ENCODE measurements at places on chromosomes 16 and 17.

DNA sequence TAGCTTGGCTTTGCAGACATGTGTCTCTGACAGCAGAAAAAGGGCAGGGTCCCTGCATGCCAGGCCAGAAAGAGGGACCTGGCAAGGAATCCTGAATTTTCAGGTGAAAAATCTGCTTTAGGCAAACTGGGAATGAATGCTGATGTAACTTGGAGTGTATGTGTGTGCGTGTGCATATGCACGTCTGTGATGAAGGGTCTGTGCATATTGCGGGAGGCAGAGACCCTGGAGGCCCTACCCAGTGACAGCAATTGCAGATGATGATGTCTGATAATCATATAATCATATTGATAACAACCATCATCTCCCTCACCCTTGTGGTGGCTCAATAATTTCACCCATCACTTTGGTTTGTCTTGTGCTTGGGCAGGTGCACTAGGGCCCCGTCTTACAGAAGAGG lies 80.7 kb upstream of the SDK2 start:
- no peak for ATAC-seq

DNA sequence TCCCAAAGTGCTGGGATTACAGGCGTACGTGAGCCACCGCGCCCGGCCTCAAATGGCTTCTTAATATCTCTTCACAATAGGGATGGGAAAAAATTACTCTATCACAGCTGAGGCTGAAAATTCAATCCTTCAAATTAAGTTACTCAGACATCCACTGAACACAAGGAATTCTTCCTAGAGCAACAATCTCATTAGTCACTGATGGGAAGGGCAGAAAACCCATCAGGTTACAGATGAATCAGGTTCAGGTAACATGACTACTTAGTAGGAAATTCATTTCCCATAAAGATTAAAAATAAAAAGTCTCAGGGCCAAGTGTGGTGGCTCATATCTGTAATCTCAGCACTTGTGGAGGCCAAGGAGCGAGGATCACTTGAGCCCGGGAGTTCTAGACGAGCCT lies 42.5 kb upstream of the ABR start:
- ATAC-seq = no peak

- ATAC-seq = peak; percentile 74
Measured at GRCh38 chr16:8951447-8952280, 12.0 kb downstream of the USP7 start.

- no peak for ATAC-seq
Measured at GRCh38 chr16:87576171-87576570, 26.1 kb upstream of the JPH3 start.

- no peak for ATAC-seq
Measured at GRCh38 chr16:69924777-69925191, 26.4 kb upstream of the CLEC18A start.

DNA sequence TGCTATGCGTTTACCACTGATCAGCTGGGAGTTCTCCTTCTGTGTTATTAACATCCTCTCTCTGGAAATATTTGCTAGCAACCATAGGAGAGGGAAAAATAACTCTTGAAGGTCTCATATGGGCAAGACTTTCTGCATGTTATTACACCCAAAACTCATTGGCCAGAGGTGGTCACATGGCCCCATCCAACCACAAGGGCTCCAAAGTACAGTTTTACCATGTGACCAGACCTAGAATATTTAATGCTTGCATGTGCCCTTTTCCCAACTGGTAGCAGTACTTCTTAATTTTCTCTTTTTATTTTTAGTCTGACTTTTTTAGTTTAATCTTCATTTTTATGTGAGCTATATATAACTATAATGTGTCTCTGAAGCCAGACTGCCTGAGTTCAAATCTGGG lies 141.0 kb upstream of the NOG start:
- ATAC-seq = no peak

DNA sequence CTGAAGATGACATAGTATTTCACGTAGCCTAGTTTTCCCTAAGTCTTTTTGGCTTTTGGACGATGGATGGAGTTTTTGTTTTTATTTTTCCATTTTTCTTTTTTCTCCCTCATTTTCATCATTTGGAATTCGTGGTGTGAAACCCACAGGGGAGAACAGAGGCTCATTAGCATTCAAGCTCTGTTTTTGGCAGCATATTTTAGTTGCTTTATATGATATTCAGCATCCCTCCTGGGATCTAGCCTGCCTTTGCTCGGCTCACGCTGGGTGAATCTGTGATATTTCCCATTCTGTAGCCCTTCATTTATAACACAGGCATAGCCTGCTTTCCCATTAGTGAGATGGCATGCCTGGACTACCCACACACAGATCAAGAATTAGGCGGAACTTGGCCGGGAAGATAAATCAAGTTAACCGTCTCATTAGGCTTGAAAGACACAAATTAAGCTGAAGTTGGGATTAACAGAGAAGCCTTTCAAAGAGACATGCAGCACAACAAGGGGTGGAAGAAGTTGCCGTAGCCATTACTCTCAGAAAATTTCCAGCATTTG lies 20.1 kb upstream of the CLEC19A start:
- ATAC-seq = no peak

- ATAC-seq = no peak
Measured at GRCh38 chr17:4247361-4247970, 16.3 kb downstream of the ANKFY1 start.

GRCh38 chr17:10126616-10127501 lies 71.5 kb downstream of the GAS7 start:
- no peak for ATAC-seq

DNA sequence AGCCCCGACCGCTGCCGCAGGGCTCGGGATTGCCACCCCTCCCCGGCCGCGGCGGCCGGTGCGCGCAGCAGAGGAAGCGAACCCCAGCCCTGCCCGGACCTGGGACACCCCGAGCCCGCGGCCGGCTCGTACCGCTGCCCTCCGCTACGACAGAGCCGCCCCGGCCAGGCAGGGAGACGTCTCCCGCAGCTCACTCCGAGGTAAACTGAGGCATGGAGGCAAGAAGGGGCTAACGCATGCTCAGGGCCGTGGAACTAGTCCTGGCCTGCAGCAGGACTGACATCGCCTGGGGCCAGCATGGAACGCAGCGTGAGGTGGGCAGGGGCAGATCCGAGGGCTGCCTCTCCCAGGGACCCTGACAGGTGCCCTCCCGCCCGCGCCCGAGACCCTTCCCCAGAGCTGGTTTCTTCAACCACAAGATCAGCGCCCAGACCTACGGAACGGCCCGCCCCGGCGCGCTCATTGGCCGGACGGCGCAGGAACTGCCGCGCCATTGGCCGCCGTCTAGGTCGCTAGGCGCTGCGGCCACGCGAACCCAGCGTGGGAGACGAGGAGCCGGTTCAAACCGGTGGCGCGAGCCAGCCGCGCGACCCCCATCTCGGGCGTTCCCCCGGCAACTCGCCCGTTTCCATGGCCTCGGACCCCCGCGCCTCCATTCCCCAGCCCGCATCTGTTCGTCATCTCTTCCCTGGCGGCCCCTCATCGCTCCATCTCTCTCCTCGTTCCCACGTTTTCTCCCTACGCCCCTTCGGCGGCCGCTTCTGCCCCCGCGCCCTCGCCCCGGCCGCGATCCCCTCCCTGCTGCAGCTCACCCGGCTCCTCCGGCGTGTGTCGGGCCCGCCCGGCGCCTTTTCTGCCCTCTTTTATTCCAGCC lies at the start of gene SLC43A2:
SLC43A2 (minus strand) TSS at position 853 of the 874 bp plus-strand sequence. CDS start 960 bp downstream, outside the sequence.
- ATAC-seq = peak; percentile 90

GRCh38 chr16:2675021-2675420 lies 7.3 kb upstream of the KCTD5 start:
- ATAC-seq = no peak

DNA sequence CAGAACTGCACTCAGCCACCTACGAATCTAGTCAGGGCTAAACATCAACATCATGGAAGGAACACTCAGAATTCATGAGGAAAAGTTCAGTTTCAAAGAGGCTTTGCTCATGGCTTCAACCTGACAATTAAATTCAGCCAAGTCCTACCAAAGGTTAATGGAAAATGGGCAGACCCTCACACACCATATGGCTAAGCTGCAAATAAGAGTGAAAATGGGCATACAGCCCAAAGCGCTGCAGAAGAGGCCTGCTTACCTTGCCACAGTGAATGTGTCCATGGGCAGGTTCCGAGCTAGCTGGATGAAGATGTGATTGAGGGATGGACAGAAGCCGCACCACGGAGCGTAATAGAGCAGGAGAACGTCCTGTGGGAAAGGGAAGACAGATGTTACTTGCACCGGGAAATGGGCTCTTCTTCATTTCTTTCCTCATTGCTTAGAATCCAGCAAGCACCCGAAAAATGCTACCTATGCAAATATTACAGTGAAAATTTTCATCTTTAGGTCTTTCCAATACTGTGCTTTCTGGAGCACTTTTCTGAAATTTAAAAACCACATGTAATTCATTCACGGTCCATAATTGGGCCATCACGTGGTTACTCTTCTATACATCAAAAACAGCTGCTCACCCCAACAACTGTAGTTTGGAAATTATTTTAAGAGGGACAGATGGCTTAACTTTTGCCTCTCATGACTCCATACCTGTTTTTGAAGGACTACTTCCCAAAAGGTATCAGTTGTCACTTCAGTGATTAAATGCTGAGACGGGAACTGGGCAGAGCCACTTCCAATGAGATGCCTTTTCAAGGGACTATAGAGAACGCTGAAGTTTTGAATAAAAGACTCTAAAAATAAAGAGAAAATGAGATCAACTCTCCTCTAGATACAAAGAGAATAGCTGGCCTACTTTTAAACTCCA lies 19.6 kb downstream of the SNN start:
- ATAC-seq = no peak

DNA sequence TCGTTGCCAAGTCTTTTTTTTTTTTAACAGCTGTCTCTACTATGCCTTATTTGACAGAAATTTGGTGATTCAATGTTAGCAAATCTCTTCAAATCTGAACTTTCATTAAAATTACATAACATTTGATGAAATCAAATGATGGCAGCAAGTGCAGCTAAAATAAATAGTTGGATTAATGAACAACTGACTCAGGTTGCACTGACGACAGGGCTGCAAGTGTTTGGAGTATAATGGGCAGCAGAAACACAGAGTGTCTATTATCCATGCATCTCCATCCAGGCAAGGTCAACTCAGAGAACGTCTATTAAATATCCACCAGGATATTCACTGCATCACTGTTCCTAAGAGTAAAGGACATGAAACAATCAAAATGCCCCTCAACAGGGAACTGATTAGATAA lies 109.8 kb downstream of the SLC39A11 start:
- no peak for ATAC-seq

DNA sequence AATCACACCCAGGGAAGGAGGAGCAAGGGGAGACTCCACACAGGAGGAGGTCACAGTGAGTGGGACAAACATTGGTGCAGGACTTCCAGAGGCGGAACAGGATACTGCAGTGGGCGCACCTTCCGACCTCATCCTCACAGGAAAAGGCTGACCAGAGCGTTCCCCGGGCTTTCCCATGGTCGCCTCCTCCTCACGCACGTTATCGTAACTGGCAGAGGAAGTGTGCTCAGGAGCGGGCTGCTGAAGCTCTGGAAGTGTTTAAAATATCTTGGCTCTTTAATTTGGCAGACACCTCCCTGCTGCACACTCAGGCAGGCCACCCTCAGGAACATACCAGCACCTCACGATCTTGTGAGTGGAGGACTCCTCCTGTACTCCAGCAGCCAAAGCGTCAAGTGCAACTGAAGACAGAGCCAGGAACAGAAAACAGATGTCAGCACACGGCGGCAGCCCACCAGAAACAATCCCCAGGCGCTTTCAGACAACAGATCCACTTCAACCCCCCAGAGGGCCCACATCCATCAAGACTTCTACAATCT lies 17.5 kb downstream of the FANCA start:
- ATAC-seq = no peak

GRCh38 chr17:66750116-66750515 lies 84.8 kb upstream of the CACNG5 start:
- ATAC-seq = no peak

- ATAC-seq = peak; percentile 83
Measured at GRCh38 chr17:45640141-45640850, 143.8 kb upstream of the CRHR1 start.

All from activated T-helper 17 cell treated with anti-CD3 and anti-CD28 coated beads, Interleukin-2, amount 50 U/mL, for 72 hours (primary cell).